ENCODE measurements at places on chromosomes 12 and 14.

DNA sequence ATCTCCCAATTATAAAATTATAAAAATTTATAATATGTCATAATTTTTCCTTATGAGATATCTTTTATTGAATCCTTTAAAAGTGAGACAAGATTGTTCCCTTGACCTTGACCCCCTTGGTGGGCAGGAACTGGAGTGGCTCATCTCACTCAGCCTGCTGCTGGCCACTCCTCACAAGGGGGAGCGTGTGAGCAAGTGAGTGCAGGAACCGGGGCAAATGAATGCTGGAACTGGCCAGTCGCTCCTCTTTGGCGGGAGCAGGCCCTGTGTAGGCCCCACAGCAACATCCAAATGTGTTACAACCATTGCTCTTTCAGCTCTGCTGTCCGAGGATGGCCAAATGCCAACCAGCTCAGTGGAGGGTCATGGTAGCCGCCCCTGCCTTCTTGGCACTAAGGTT, 178.8 kb downstream of the ETNK1 start:
- DNase-seq, result no peak

GRCh38 chr12:27319409-27319808, 13.2 kb upstream of the BMAL2 start:
- DNase-seq, result no peak

DNA sequence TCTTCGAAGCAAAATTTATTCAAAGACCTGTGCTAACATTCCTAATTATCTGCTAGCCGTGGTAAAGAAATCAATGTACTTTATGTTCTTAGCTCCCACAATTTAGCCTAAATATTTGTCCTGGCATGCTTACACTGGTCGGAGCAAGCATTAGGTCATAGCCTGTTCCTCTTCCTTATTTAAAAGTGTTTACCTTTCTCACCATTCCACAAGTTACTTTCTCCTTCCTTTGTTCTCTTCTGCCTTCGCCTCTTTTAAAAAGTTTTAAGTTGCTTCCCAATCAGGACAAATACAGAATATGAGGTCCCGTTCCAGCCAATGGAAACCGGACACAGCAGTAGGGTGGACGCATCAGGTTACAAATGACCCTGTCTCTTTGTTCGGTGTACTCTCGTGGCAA, 11.6 kb downstream of the CDK2AP1 start:
- no peak for DNase-seq

GRCh38 chr14:72236629-72237028, 304.4 kb downstream of the RGS6 start:
- no peak for DNase-seq

GRCh38 chr14:68939893-68940613, 39.0 kb downstream of the ACTN1 start:
- no peak for DNase-seq

- DNase-seq, result no peak
These were observed 1.5 kb downstream of the PDZRN4 start for GRCh38 chr12:41189395-41190251.

DNA sequence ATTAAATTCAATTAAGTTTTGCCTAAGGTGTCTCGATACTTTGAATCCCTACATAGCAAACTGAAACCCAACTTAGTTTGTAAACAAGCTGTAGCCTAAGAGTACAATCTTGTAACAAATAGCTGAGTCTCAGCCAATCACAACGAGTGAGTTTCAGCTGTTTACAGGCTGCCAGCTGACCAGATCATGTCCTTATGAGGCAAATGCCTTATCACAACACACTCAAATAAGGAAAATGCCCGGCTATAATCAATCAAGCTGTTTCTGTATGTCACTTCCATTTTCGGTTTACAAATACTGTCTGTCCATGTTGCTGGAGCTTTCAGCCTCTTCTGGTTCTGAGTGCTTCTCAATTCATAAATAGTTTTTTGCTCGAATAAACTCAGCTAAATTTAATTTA, 943.8 kb downstream of the SLC16A7 start:
- DNase-seq, result no peak

DNA sequence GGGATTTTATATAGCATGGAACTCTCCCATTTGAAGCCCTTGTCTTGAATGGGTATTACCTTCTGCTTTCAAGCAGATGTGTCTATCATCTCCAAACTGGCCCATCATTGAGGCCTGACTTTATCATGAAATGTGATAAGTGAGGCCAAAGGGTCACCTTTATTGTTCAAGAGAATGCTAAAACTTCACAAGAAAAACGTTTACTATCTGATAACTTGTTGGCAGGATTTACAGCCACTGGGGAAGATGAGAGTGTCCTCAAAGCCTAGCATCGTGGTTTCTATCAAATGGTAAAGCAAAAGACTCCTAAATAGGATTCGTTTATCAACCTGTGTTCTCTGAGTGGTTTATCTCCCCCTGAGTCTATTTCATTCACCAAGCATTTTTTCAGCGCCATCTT, 62.0 kb upstream of the CLMN start:
- no peak for DNase-seq

DNA sequence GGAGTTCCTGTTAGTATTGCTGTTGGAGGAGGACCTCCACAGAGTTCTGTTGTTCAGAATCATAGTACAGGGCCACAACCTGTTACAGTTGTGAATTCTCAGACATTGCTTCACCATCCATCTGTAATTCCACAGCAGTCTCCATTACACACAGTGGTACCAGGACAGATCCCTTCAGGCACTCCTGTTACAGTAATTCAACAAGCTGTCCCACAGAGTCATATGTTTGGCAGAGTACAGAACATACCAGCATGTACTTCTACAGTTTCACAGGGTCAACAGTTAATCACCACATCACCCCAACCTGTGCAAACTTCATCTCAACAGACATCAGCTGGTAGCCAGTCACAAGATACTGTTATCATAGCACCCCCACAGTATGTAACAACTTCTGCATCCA, 120.8 kb downstream of the ARID2 start:
- DNase-seq, result no peak

DNA sequence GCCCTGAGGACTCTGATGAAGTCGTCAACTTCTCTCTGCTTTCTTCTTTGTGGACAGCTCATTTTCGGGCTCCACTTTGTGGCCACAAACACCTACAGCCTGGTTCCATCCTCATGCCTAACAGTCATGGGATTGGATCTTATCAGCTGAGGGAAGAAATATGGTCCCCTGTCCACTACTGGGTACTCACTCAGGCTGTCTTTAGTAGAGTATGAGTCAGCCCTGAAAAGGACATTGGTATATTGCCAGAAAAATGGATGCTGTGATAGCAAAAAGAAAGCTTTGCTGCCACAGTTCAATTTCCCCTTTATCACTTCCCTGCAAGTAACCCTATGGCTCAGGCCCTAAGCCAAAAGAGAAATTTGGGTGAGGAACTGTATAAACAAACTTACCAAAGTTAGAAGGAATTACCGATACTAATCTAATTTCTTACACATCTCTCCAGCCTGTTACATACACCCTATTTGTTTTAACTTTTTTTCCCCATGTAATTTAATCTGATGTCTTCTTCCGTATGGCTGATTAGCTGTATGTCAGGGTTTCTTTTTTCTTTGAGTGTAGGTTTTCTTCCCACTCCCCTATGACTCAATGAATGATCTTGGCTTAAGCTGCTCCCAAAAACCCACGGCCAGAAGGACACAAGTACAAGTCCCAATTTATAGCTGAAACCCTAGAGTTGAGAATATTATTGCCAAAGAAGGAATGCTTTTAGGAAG, 29.1 kb downstream of the MTHFD1 start:
- DNase-seq, result no peak

DNA sequence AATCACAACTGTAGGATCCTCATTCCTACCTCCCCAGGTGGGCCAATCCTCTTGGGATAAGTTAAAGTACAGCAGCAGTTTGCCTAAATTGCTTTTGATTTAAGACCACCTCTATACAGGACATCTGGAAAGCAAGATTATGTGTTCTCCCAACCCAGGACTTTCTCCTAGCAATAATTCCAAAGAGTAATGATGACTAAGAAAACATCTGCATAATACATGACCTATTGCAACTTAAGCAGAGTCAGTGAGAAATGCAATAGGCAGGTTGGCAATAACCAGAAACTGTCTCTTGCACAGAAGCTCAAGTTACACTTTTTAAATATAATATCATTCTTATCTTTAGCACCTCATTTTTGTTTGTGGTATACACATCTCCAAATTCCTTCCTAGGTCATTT, 275.4 kb downstream of the TRHDE start:
- DNase-seq, result no peak

GRCh38 chr12:88496891-88497371, 83.3 kb downstream of the KITLG start:
- no peak for DNase-seq

DNA sequence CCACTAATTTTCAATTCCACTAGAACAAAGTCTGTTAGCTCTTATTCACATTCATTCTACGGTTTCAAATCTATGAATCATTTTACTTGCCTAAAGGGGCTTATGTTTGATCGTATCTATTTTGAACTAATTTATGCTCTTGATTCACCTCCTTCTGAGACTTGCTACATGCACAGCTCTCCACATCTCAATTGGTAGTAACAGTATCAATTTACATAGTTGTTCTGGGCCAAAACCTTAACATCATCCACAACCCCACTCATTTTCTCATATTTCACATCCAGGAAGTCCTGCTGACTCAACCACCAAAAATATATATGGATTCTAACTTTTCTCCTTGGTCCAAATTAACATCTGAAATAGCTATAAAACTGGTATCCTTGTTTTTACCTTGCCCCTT, 208.6 kb downstream of the RASSF9 start:
- DNase-seq, result no peak

- DNase-seq, result no peak
These were observed 223.2 kb downstream of the PPM1H start for GRCh38 chr12:62711631-62712241.

GRCh38 chr12:89770391-89770790, 61.8 kb upstream of the ATP2B1 start:
- DNase-seq, result no peak

GRCh38 chr14:100665511-100666032, 61.1 kb upstream of the DLK1 start:
- DNase-seq, result no peak

- no peak for DNase-seq
These were observed 391.8 kb upstream of the DCN start for GRCh38 chr12:91574391-91574790.

DNA sequence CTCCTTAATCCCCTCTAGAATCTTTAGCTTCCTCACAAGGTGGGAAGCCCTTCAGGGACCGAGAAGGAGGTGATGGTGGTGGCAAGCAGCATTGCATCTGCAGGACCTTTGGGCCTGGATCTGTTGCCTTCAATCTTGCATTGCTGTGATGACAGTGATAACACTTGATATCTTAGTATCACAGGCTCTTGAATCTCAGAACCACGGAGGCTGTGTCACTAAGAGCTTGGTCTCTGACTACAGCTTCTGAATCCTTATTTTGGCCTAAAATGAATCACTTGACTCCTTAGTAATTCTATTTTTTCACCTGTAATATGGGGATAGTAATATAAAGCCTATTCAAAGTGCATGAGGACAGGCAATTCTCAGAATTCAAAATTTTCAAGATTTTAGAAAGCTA, 8.9 kb upstream of the AMN1 start:
- no peak for DNase-seq

- no peak for DNase-seq
These were observed 28.7 kb upstream of the PLD4 start for GRCh38 chr14:104895786-104896661.

- no peak for DNase-seq
These were observed 40.2 kb downstream of the MYF5 start for GRCh38 chr12:80756875-80757274.

DNA sequence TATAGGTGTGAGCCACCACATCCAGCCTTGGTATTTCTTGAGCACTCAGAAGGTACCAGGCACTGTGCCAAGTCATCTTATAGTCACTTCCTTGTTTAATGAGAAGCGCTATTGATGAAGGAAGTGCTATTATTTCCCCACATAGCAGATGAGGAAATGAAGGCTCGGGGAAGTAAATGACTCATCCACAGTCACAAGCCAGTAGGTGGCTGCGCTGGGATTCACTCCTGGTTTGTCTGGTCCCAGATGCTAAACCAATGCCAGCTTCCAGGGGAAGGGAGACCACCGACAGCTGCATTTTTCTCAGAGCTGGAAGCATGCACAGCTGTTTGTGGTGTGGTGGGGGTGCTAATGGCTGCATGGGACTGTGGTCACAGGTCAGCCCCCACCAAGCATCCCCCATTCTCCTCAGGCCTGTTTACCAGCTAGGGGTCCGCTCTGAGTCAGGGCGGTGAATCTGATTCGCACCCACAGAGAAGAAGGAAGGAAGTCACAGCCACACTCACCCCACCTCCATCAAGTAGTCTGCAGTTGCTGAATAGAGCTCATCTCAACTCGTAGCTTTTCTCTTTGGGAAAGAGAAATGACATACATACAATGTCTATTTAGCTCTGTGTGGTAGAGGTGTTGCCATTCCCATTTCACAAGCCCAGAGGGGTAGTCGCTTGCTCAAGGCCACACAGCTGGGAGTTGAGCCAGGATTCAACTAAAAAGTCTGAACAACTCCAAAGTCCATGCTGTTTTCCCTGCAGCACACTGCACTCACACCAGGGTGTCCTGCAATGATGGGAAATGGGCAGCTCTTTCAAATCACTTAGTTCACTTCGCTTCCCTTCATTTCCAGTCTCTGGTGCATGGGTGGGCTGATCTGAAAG, 6.3 kb upstream of the LTBP2 start:
- DNase-seq, result peak; percentile 77

DNA sequence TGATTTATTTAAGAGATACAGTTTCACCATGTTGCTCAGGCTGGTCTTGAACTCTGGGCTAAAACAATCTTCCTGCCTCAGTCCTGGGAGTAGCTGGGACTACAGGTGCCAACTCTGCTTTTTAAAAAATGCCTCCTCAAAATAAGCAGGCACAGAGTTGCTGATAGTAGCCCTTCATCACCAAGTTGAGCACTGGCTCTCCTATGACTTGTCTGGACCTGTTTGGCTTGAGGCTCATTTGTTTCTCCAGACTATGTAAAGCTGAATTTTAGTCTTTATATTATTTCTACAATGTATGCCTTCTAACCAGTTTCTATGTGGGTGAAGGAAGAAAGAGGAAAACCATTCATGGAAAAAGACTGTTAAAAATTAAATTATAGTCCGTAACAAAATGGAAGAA, 39.5 kb upstream of the RAD51AP1 start:
- no peak for DNase-seq

Data from CD4-positive, alpha-beta T cell treated with Interferon alpha-2 for 1 hour (primary cell).